Activated CD8-positive, alpha-beta memory T cell treated with anti-CD3 and anti-CD28 coated beads, Interleukin-2, amount 10 ng/mL, durations not matched to agents 7 days and 5 days (primary cell): ENCODE measurements at places on chromosomes 16 and 17. TPM values are rescaled to one million over a fixed set of nuclear protein-coding genes. Genes with fewer than 3 reads are reported as not detected.

The AGRP gene
- not detected for total RNA-seq

The CCL17 gene
- 0.59 TPM for total RNA-seq

The GAS2L2 gene
- total RNA-seq, result not detected

The CA4 gene
- not detected for total RNA-seq

The HIRIP3 gene
- 56.5 TPM for total RNA-seq

The GNGT2 gene
- total RNA-seq, result 39.8 TPM

The RNPS1 gene
- 324 TPM for total RNA-seq

The CASKIN1 gene
- total RNA-seq, result not detected

The RND2 gene
- not detected for total RNA-seq

The SRR gene
- 18.8 TPM for total RNA-seq

The UMOD gene
- total RNA-seq, result not detected

The KRT9 gene
- total RNA-seq, result not detected

The ASGR2 gene
- not detected for total RNA-seq

The KRTAP3-1 gene
- total RNA-seq, result not detected

The NOXO1 gene
- not detected for total RNA-seq

The LGALS9B gene
- not detected for total RNA-seq

The NOS2 gene
- 0.06 TPM for total RNA-seq

The TMC6 gene
- 431 TPM for total RNA-seq

The C16orf89 gene
- not detected for total RNA-seq

The RNF222 gene
- total RNA-seq, result 0.12 TPM

The ST6GALNAC1 gene
- not detected for total RNA-seq

The ACSM3 gene
- total RNA-seq, result 9.4 TPM

The PYDC1 gene
- total RNA-seq, result not detected

The MXRA7 gene
- 32.0 TPM for total RNA-seq

The CLEC18A gene
- 0.29 TPM for total RNA-seq

The CDK5R1 gene
- 3.3 TPM for total RNA-seq

The SKAP1 gene
- total RNA-seq, result 91.4 TPM

The TEX19 gene
- 0.15 TPM for total RNA-seq

The MT1H gene
- total RNA-seq, result not detected

The KRT25 gene
- not detected for total RNA-seq

The RASL10B gene
- 0.37 TPM for total RNA-seq

The DHX58 gene
- 105 TPM for total RNA-seq

The GDPD3 gene
- 8.1 TPM for total RNA-seq

The ACE gene
- total RNA-seq, result 2.2 TPM

The ACAP1 gene
- 594 TPM for total RNA-seq

The CACNG4 gene
- total RNA-seq, result not detected

The OR3A2 gene
- total RNA-seq, result 2.5 TPM

The FZD2 gene
- total RNA-seq, result 0.30 TPM

The SLC5A2 gene
- not detected for total RNA-seq

The KCNJ16 gene
- total RNA-seq, result not detected

The KRT40 gene
- not detected for total RNA-seq

The TBC1D3K gene
- not detected for total RNA-seq

The PDE6G gene
- 12.0 TPM for total RNA-seq

The STRADA gene
- 59.9 TPM for total RNA-seq

The HSF5 gene
- 0.61 TPM for total RNA-seq

The ADAD2 gene
- not detected for total RNA-seq

The CPNE7 gene
- 0.38 TPM for total RNA-seq

The RGS11 gene
- not detected for total RNA-seq

The KCNH4 gene
- total RNA-seq, result 0.09 TPM

The ADAM11 gene
- total RNA-seq, result 0.35 TPM

The CRHR1 gene
- not detected for total RNA-seq

The ITGAX gene
- 56.8 TPM for total RNA-seq

The TMEM204 gene
- total RNA-seq, result 37.1 TPM

The CIBAR2 gene
- not detected for total RNA-seq
